Caki2 (cell line): ENCODE measurements at places on chromosomes 7 and 10. TPM values are rescaled to one million over a fixed set of nuclear protein-coding genes. Genes with fewer than 3 reads are reported as not detected.

- no peak for DNase-seq
These were observed 36.4 kb downstream of the JAKMIP3 start for GRCh38 chr10:132102071-132102716.

DNA sequence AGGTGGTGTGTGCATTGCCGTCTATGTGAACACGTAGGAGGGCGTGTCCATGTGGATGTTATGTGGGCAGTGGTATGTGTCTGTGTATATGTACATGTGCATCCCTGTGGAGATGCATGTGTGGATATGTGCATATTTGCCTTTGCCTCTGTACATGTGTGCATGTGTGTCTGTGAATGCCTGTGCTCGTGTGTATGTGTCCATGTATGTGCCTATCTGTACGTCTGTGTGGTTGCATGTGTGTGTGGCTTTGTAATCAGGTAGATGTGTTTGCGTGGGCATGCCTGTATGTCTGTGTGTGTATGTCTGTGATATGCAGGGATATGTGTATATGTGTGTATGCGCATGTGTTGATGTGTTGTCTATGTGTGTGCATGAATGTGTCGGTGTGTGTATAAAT is 19.7 kb downstream of the ADCY1 start:
- no peak for DNase-seq

DNA sequence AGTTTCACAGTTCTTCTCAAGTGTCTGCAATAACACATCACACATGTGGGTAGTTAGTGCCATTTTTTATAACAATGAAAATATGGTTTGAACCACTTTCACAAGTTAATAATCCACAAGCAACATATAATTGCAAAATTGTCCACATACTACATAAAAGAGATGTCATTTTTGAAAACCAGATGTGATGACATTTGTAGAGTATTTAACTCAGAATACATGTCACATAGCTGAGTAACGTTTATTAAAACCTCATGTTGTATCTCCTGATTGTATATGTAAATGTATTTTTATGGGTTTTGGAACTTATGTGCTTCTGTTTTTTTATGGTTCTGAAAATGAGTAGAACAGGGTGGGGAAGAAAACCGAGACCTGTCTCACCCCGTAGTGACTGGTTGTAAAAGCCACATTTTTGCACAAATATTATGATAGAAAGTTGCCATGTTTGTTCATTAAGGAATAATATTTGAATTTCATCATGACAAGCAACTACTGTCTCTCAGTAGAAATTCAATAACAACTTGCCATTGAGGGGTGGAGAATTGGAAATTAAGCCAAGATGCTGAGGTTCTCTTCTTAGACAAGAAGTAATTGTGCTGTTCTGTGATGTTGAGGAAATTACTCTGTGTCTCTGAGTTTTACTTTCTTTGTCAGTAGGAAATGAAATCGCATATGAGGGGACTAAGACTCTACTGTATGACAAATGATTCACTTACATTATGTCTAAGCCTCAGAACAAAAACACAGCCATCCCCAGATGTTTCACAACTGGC is 29.2 kb upstream of the EGFR start:
- DNase-seq = no peak

DNA sequence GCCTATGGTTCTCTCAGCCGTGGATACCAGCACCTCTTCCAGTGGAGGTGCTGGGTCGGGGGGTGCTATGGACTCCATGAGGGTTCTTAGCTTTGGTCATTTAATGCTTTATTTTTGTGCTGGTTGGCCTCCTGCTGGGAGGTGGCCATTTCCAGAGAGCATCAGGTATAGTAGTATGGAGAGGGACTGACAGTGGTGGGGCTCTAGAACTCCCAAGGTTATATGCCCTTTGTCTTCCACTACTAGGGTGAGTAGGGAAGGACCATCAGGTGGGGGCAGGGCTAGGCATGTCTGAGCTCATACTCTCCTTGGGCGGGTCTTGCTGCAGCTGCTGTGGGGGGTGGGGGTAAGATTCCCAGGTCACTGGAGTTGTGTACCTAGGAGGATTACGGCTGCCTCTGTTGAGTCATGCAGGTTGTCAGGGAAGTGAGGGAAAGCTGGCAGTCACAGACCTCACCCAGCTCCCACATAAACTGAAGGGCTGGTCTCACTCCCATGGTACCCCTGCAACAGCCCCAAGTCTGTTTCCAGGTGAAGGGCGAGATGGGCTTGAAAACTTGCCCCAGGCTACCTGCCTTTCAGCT is 763.2 kb upstream of the LRRTM3 start:
- no peak for DNase-seq

- no peak for DNase-seq
These were observed 1.7 kb downstream of the SH2B2 start for GRCh38 chr7:102288285-102288930.

DNA sequence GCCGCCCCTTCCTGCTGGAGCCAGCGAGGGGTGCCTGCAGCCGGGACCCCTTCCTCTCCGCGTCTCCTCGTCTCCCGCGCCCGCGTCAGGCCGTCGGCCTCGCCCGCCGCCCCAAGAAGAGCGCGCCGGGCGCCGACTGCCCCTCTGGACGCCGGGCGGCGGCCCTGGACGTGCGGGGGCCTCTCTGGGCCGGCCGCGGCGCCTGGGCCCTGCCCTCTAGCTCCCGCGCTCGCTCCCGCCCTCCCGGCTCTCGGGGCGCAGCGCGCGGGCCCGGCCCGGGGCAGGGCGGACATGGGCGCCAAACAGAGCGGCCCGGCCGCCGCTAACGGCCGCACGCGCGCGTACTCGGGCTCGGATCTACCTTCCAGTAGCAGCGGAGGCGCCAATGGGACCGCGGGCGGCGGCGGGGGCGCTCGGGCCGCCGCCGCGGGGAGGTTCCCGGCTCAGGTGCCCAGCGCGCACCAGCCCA is 704 bp downstream of the ZNRF2 start:
- DNase-seq = no peak

DNA sequence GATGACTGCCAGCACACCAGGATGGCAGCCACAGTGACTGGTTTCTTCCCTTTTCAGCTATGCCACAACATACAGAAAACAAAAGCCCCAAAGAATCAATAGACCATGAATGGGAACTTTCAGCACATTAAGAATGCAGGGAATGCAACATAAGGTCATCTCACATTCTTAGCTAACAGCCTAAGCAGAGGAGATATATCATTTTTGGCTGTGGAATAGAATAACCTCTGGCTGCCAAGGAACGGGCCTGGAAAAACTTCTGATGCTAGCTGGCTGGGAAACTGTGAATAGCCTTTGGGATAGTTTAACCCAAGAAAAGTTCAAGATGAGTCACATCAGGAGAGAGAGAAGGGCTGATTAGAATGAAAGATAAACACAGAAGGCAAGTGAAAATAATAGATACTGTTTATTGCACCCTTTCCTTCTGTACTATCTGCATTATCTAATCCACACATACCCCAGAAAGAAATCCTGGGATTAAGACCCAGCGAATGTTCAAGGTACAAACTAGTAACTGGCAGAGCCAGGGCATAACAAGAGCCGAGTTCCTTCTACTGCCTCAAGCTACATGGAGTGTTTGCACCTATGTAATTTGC is 169.2 kb downstream of the SEMA3A start:
- peak; percentile 99 for DNase-seq

DNA sequence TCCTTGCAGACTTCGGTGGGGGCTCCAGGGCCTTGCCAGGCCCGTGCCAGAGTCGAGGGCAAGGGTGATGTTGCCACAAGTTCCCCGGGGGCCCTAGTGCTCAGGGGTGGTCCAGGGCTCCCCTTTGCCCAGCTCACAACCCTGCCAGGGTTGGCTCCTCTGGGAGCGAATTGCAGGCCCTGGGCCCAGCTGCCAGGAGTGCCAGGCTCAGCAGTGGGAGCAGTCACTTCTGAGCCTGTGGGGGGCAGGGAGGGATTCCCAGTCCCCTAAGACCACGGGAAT is 43.8 kb downstream of the TCERG1L start:
- no peak for DNase-seq

DNA sequence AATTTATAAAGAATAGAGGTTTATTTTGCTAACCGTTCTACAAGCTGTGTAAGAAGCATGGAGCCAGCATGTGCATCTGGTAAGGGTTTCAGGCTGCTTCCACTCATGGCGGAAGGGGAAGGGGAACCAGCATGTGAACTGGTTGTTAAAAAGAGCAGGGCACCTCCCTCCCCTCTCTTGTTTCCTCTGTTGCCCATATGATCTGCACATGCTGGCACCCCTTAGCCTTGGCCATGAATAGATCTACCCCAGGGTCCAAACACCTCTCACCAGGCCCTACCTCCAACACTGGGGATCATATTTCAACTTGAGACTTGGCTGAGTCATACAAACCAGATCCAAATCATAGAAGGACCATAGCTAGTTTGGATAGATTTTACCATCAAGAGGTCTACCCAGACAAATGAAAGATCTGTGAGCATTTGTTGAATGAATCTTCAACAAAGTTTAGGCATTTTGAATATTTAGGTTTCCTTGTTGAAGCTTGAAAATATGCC is 36.0 kb upstream of the NRP1 start:
- DNase-seq = no peak

DNA sequence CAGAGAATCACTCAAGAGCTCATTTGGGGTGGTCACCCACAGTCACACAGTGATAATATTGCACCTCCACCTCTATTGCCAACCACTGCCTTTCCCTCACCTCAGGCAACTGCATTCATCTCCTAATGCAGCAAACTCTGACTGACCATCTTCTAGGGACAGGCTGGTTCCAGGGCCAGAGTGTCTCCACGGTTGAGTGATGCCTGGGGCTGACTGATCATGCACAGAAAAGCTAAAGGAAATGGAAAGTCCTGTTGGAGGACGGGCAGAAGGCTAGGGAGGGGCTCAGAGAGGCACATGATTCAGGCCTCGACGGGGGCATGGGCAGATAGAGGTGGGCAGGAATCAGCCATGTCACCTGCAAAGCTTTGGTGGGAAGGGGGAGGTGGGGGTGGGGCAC is 127.1 kb upstream of the TNS3 start:
- DNase-seq = peak; percentile 53

- no peak for DNase-seq
These were observed 175.0 kb upstream of the NPY start for GRCh38 chr7:24108906-24109376.

DNA sequence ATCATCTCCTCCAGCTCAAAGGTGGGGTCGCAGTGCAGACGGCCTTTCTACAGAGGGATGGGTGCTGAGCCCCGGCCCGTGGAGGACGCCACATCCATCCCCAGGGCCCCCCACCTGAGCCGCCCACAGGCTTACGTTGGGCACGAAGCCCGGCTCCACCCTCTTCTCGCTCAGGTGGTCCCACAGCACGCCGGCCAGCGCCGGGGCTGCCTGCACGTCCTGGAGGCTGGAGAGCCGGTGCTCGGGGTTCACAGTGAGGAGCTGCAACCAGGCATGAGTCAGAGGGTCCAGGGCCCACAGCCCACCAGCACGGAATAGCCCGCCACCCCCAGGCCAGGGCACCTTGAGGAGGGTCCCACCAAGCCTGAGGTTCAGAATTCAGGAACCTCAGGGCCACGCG is 36.0 kb downstream of the DPYSL4 start:
- DNase-seq = no peak

DNA sequence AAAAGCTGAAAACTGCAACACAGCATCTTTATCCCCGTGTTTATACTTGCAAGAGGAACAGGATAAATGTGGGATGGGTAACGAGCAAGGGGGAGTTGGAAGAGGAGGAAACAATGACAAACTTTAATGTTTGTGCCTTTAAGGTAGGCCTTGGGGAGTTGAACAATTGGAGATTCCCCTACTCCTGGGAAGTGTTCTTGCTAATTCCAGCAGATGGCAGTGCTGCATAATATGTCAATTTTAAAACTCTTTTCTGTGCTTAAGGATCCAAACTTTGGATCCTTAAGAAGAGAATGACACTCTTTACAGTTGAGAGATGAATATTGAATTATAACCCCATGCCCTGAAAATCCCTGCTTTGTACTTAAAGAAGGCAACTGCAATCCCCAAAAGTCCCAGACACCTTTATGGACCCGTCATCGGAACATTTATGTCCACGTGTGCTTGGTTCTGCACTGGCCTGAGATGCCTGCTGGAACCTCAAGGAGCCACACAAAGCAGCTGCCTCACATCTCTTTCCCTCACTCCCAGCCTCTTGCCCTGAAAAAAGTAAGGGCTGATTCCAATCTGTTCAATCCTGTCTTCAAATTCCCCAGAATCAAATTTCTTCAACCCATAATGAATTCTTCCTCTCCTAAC is 12.0 kb downstream of the IFIT5 start:
- peak; percentile 48 for DNase-seq

DNA sequence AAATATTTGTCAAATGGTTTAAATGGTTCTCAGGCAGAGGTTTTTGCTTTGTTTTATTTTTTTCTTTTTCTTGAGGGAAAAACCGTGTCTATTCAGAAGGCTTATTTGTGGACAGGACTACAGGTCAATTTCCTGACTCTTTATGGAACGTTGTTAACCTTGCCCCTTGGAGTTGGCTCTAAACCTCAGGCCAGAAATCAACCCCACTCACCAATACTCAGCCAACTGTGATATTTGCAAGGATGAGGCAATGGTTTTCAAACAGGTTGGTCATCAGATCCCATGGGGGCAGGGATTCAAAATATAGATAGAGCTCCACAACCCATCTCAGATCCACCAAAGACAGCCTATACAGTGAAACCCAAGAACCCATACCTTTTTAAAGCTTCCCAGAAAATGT is 10.2 kb downstream of the PDLIM1 start:
- no peak for DNase-seq

- DNase-seq = no peak
These were observed 171.4 kb upstream of the INHBA start for GRCh38 chr7:41874201-41874785.

DNA sequence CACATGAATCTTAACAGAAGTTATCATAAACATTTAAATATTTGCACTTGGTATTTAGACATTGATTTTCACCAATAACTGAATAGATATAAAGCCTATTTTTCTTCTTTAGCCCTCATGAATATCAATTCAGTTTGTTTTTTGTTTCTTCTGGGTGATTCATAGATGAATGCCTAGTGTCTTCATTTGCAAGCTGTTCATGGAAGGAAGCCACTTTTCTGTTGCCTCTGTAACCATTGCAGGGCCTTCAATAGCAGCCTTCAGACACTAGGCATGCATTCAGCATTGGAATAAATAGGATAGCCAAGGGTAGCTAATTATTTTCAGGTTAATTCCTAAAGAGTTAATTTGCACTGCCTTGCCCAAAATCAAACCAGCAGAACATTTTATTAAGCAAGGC is 375.3 kb downstream of the DPP6 start:
- DNase-seq = no peak

DPY19L1 gene
- total RNA-seq = 34.7 and 94.5 TPM in 2 replicates

CACNA2D1 gene
- 2.5 and 5.8 TPM in 2 replicates for total RNA-seq

ANKRD30A gene
- total RNA-seq = not detected in 2 replicates

PRF1 gene
- total RNA-seq = not detected in 2 replicates

MUC12 gene
- total RNA-seq = 1.3 TPM in 1 of 2 replicates, not detected in the other

DKK1 gene
- total RNA-seq = 4.5 and 8.6 TPM in 2 replicates

SFRP4 gene
- 19.2 and 19.4 TPM in 2 replicates for total RNA-seq

NME8 gene
- total RNA-seq = not detected in 2 replicates

CPXM2 gene
- total RNA-seq = not detected in 2 replicates

CXCL12 gene
- 0.14 TPM in 1 of 2 replicates, not detected in the other for total RNA-seq

AS3MT gene
- total RNA-seq = 1.2 TPM in 1 of 2 replicates, not detected in the other

RBP4 gene
- total RNA-seq = 0.54 TPM in 1 of 2 replicates, not detected in the other

CCDC172 gene
- total RNA-seq = not detected in 2 replicates

HMX3 gene
- not detected in 2 replicates for total RNA-seq

UNC5B gene
- total RNA-seq = 0.20 TPM in 1 of 2 replicates, not detected in the other

FAM13C gene
- not detected in 2 replicates for total RNA-seq

AKR1D1 gene
- total RNA-seq = not detected in 2 replicates

IRF5 gene
- 73.4 and 92.1 TPM in 2 replicates for total RNA-seq
